Pancreas (tissue), 10 donors: ENCODE measurements at places on chromosomes 3 and 15. TPM values are rescaled to one million over a fixed set of nuclear protein-coding genes. Genes with fewer than 3 reads are reported as not detected.

DNA sequence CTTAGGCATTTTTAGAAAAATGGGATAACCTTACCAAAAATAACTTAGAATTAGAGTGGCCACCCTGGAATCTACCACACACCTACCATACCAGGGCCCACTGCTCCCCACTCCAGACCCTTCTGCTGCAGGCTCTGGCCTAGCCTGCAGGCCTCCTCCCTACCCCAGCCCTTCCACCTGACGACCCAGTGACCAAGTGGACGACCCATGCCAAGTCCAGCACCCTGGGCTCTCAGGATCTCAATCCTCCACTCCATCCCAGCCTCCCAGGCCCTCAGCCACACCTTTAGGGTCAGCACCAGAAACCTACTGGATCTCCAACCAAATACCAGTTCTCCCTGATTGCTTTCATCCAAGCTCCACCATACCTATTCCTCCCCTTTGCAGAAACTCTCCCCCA is 145.8 kb downstream of the TPRA1 start:
- H3K4me1 ChIP-seq = no peaks in the 10 kb centered on the region
- no peak overlapping the region for H3K4me3 ChIP-seq
- no peak overlapping the region for H3K27ac ChIP-seq
- no peaks in the 10 kb centered on the region for H3K27me3 ChIP-seq
- no peak for DNase-seq
- no peaks in the 10 kb centered on the region for H3K36me3 ChIP-seq

DNA sequence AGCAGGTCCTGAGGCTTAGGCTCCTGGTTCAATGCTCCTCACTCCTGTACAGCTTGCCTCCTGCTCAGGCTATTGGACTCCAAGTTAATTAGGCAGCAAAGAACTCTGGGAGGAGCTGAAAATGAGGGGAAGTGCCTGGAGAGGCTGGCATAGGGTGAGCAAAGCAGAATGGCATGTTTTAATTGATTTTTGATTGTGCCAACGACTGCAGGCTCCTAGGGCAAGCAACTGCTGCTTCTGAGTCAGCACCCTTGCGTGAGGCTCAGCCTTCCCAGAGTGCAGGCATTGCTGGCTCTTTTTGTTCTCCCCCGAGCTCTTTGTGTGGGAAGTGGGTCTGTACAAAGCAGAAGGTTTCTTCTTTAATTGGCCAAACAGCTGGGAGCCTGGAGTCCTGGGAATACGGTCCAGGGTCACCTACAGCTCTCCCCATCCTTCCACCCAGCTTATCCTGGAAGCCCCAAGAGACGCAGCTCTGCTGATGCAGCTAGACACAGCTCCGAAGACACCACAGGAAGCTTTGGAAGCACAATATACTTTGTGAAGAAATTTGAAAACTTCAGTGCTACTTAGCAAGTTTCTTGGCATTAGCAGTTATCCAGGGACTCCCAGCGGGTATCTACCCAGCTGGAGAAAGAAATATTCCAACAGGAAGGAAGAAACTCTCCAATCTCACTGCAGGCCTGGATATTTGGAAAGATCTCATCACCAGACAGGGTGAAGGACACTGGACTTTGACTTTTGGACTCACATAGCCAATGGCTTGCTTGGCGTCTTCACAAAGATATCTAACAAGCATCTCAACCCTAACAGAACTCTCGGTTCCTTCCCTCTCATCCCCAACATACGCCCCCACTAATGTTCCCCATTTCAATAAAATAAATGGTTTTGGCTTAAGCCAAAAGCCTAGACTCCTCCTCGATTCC is 76.8 kb downstream of the BDH1 start:
- H3K4me3 ChIP-seq = no peak overlapping the region
- H3K27me3 ChIP-seq = no peaks in the 10 kb centered on the region
- DNase-seq = no peak
- H3K27ac ChIP-seq = no peak overlapping the region

DNA sequence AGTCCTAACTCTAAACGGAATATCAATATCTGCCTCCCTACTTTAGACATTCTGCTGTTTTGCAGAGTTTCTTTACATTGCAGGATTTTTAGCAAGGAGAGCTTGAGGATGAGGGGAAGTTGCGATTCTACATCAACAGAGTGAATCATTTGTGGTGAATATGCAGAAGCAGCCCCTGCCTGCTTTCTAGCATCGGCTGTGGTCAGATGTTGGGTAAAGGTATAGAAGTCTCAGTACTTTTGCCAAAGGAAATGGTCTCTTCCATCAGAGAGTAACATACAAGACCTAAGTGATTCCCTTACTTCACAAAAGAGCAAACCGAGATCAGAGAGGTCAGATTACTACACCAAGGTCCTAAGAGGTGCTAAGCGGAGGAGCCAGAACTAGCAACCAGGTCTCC is 15.2 kb downstream of the ST3GAL6 start:
- H3K27ac ChIP-seq = no peak overlapping the region
- DNase-seq = no peak
- no peaks in the 10 kb centered on the region for H3K27me3 ChIP-seq
- H3K4me1 ChIP-seq = peaks cover 26% of the 10 kb centered on the region

ESYT3 gene
- total RNA-seq = 1.6 TPM

C3orf62 gene
- total RNA-seq = 1.6 TPM
